ENCODE measurements at places on chromosomes 6 and 20. TPM values are rescaled to one million over a fixed set of nuclear protein-coding genes. Genes with fewer than 3 reads are reported as not detected.

- no peak overlapping the region for H3K27ac ChIP-seq
- H3K36me3 ChIP-seq: peaks cover 33% of the 10 kb centered on the region
- no peaks in the 10 kb centered on the region for H3K4me1 ChIP-seq
Observed at GRCh38 chr20:3559637-3560036, 88.8 kb downstream of the ATRN start.

DNA sequence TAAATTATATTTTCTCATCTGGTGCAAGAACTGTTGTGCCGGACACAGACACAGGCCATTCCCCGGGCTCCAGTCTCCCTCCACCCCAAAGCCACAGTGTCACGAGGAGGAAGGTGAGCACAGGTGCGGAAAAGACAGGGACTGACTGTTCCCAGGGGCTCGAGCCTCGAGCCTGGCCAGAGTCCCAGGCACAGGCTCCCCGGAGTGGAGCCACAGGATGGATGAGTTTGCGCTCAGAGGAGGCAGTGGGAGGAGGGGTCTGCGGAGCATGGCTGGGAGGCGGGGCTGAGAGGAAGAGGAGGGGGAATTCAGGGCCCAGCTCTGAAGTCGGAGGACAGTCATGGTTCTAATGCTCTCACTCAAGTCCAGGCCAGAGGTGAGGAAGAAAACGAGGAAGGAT, 284.8 kb downstream of the SMOC2 start:
- no peaks in the 10 kb centered on the region for H3K36me3 ChIP-seq
- DNase-seq: no peak
- no peaks in the 10 kb centered on the region for H3K27me3 ChIP-seq
- H3K4me1 ChIP-seq: no peaks in the 10 kb centered on the region
- no peak overlapping the region for H3K27ac ChIP-seq
- no peak overlapping the region for H3K4me3 ChIP-seq

The ZC2HC1B gene
- total RNA-seq: not detected

The RNF217 gene
- total RNA-seq: 60.1 TPM

The HCK gene
- 10.9 TPM for total RNA-seq

The LAMA4 gene
- 29.4 TPM for total RNA-seq

DNA sequence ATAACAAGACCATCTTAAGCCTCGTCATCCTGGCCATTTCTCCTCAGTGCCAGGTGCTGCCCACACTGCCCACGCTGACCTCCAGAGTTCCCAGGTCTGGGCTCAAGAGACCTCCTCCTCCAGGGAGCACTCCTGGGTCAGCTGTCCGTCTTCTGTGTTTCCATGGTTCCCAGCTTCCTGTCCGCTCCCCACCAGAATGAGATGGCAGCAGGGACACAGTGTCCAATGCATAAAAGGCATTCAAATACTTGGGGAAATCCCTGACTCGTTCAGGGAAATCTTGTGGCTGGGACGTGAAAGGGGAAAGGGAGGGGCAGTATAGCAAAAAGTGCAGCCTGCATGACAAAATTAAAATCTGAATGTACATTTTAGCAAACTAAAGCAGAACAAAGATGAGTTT, 54.3 kb downstream of the SLC23A2 start:
- no peaks in the 10 kb centered on the region for H3K4me1 ChIP-seq
- no peaks in the 10 kb centered on the region for H3K27me3 ChIP-seq
- DNase-seq: no peak
- H3K27ac ChIP-seq: no peak overlapping the region

GRCh38 chr6:85424981-85425380, 24.9 kb upstream of the NT5E start:
- H3K4me3 ChIP-seq: no peak overlapping the region
- no peaks in the 10 kb centered on the region for H3K4me1 ChIP-seq
- no peaks in the 10 kb centered on the region for H3K27me3 ChIP-seq
- no peaks in the 10 kb centered on the region for H3K36me3 ChIP-seq
- H3K27ac ChIP-seq: no peak overlapping the region
- DNase-seq: no peak
